ENCODE measurements at places on chromosomes 5 and 9.

DNA sequence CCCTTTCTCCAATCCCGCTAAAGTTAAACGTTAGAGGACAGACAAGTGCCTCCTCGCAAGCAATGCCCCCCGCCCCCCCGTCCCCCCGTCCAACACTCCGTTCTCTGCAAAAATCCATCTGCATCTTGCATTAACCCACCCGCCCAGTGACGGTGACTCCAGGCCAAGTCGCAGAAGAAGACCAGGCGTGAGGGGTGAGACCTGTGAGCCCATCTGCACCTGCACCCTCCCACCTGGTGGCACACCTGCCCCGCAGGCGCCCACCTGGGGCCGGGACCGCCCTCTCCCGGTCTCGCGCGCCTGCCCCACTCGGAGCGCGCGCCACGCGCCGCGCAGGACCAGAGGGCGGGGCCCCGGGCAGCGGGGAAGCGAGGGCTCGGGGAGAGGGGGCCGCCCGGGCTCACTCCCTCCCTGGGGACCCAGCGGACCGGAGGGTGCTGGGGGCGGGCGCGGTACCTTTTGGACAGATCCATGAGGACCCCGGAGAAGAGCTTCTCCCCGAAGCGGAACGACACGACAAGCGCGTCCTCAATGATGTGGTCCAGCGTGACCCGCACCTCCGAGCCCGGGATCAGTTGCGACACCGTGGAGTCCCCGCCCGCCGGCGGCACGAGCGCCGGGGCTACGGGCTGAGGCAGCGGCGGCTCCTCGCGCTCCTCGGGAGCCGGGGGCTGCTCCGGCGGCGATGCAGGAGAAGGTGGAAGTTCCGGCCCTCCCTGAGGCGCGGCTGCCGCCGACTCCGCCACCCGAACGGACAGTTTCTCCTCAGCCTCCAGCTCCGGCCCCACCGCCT, 705 bp downstream of the PWWP2A start:
- peak; percentile 51 for DNase-seq

- DNase-seq: no peak
Observed at GRCh38 chr9:113634596-113635515, 171.3 kb downstream of the RGS3 start.

- no peak for DNase-seq
Observed at GRCh38 chr9:112971415-112971814, 40.6 kb downstream of the ZNF883 start.

GRCh38 chr5:87347272-87347671, 65.5 kb downstream of the CCNH start:
- no peak for DNase-seq

GRCh38 chr5:114010362-114010761, 351.5 kb upstream of the KCNN2 start:
- DNase-seq: no peak

GRCh38 chr5:154395407-154396106, 50.2 kb upstream of the SAP30L start:
- no peak for DNase-seq

DNA sequence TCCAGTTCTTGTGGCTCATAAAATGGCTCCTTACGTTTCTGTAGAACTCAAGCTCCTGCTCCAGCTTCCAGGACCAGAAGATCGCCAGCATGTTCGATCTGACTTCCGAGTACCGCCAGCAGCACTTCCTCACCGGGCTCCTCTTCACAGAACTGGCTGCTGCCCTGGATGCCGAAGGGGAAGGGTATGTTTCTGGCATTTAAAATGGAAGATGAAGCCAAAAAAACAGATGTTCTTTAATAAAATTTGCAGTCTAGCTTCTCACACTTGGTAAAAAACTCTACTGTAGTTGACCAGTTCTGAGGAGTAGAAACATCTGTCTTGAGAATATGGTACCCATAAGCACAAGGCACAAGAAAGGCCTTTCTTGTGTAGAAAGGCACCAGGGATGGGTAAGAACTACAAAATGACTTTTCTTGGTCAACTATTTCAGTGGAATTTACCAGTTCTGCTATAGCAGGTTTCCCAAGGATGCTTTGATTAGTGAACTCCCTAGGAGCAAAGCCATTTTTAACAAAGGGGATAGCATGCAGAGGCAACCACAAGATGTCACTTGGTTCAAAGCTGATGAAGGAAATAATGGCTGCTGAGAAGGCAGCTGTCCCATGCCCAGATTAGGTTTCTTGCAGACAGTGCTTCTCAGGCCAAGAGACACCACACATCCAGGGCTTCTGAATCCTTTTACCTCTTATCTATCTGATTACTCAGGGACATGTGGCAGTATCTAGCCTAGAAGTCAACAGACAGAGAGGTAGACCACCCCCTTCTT, 192.4 kb downstream of the DOCK8 start:
- no peak for DNase-seq

- no peak for DNase-seq
Observed at GRCh38 chr9:114221706-114222465, 66.5 kb downstream of the COL27A1 start.

- no peak for DNase-seq
Observed at GRCh38 chr5:88792144-88792840, 90.7 kb downstream of the MEF2C start.

- DNase-seq: no peak
Observed at GRCh38 chr5:58258984-58259684, 200.8 kb downstream of the PLK2 start.

DNA sequence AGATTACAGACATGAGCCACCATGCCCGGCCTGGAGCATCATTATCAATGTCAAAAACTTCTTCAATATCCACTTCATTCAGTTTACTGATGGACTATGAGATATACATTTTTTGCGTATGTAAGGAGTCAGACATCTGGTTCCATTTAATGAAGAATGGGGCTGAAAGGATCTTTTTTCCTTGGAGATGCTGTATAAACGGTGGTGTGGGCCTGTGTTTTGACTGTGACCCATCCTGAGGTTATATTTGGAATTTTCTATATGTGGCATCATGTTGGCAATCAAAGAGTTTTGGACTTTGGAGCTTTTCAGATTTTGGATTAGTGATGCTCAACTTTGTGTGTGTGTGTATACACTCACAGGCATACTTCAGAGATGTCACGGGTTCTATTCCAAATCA, 85.7 kb upstream of the FBXL17 start:
- DNase-seq: no peak

- no peak for DNase-seq
Observed at GRCh38 chr5:136766456-136766855, 401.1 kb upstream of the TRPC7 start.

GRCh38 chr9:92992549-92992948, 45.2 kb downstream of the FGD3 start:
- no peak for DNase-seq

GRCh38 chr5:179417696-179418095, 72.4 kb upstream of the ADAMTS2 start:
- DNase-seq: no peak

GRCh38 chr5:119315516-119315949, 40.3 kb upstream of the TNFAIP8 start:
- no peak for DNase-seq

GRCh38 chr5:141050622-141051520, at the start of gene PCDHB1:
Gene PCDHB1, plus strand, starts transcription at chr5:141051374. Its CDS starts 97 bp downstream, at chr5:141051471.
- DNase-seq: no peak

- no peak for DNase-seq
Observed at GRCh38 chr5:360257-361027, 38.9 kb downstream of the AHRR start.

- DNase-seq: no peak
Observed at GRCh38 chr9:98453589-98454311, 198.3 kb upstream of the TBC1D2 start.

DNA sequence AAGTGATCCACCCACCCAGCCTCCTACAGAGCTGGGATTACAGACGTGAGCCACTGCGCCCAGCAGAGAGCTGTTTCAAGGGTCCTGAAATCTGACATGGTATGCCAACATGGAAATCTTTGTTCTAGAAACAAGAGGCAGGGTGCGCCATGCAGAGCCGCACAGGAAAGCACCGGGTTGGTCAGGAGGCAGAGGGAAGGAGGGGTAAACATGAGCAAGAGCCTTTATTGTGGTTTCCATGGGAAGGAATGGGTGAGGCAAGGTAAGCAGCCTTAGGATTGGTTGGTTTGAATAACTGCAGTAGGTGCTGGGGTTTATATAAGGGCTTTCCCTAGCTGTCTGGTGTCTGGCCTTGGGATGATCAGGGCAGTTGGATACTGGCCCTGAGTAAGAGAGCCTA, 5.5 kb upstream of the EXOSC2 start:
- no peak for DNase-seq

DNA sequence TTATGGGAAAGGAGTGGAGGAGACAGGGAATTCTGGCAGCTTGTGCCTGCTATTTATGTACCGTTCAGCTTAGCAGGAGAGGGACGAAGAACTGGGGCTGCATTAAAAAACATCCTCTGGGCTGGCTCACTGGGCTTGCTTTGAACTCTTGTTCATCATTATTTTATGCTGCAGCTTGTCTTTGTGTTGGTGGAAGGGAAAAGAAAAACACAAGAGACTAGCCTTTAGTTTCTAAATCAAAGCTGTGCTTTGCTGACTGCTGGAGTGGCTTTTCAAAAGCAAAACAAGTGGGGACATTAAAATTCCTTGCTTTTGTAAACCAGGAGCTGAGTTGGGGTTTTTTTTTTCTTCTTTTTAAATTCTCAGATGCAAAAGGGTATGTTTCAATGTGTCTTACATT, 5.9 kb upstream of the RGMB start:
- DNase-seq: no peak

GRCh38 chr5:19555876-19556275, 432.1 kb downstream of the CDH18 start:
- no peak for DNase-seq

DNA sequence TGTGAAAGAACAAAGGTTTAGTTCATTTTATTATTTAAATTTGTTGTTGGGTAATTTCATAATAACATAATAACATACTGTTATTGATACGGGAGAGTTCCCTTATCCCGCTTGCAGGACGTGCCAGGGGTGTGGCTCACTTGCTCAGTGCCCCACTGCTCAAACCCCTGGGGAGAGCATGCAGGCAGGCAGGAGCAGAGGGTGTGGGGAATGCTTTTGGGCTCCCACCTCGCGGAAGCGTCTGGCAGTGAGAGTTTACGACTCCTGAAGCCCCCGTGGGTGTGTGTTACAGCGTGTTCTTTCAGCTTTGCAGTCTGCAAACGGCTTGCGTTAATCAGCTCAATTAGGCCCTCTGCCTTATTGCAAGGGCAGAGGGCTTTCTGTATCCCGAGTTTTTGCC, 675.9 kb downstream of the SEMA5A start:
- no peak for DNase-seq

- no peak for DNase-seq
Observed at GRCh38 chr9:132793606-132794580, 84.2 kb downstream of the AK8 start.

- DNase-seq: no peak
Observed at GRCh38 chr9:83182071-83182470, 119.1 kb upstream of the RASEF start.

DNA sequence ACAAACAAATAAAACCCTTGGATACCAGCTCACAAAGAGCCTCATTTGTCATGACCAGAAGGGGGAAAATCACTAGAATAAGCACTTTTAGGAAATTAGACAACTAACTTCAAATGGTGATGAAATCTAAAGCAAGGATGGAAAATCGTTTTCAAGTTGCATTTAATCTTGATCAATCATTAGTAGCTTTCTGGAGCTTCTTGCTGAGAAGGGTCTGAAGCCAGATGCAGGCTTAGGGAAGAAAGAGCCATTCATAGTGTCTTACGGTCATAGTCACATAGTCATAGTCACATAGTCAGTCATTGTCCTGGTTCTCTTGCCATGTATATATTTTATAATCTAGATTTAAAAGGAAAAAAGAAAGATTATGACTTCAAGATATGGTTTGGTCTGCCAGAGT, 610.5 kb downstream of the ACTL7B start:
- DNase-seq: no peak

DNA sequence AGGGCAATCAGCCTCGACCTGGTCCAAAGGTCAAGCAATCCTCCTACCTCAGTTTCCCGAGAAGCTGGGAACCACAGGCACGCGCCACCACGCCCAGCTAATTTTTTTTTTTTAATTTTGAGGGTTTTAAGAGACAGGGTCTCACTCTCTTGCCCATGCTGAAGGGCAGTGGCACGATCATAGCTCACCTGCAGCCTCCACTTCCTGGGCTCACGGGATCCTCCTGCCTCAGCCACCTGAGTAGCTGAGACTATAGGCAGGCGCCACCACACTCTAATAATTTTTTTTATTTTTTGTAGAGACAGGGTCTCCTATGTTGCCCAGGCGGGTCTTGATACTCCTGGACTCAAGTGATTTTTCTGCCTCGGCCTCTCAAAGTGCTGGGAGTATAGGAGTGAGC, 1.6 kb downstream of the UIMC1 start:
- no peak for DNase-seq

- DNase-seq: no peak
Observed at GRCh38 chr5:13695076-13695712, 249.3 kb downstream of the DNAH5 start.

DNA sequence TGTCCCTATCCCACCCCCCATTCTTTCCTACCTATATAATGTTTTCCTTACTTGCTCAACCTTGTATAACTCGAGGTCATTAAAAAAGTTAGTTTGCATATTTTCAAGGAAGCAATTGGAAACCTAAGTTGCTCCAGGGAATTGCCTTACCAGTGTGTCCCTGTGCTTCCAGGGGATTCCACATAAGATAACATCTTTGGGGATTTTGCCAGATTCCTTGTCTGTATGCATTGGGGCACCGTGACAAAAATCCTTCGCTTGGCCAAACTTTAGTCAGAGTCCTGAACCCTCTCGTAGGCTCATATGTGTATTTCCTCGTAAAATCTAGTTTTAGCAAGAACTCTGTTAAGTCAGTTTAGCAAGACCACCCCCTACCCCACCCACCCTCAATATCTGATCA, 14.7 kb upstream of the OSMR start:
- DNase-seq: no peak

GRCh38 chr5:170154744-170155143, 49.0 kb downstream of the FOXI1 start:
- DNase-seq: no peak

DNA sequence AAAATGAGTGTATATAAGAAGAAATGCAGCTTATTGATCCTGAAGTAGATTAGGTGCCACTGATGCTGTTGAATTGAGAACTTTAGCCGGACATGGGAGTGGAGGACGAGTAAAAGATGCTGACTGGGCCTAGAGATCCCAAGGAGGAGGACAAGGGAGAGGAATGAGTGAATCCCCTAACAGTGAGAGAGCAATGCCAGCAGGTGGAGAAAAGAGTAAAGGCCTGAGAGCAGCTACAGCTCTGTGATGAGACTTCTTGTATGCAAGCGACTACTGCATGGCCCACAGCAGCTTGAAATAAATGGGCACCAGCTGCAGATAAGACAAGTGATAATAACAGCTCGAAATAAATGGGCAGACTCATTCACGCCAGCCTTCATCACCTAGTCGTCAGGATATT, 44.5 kb upstream of the JMY start:
- no peak for DNase-seq

GRCh38 chr5:124102486-124102885, 590.5 kb downstream of the CSNK1G3 start:
- no peak for DNase-seq

DNA sequence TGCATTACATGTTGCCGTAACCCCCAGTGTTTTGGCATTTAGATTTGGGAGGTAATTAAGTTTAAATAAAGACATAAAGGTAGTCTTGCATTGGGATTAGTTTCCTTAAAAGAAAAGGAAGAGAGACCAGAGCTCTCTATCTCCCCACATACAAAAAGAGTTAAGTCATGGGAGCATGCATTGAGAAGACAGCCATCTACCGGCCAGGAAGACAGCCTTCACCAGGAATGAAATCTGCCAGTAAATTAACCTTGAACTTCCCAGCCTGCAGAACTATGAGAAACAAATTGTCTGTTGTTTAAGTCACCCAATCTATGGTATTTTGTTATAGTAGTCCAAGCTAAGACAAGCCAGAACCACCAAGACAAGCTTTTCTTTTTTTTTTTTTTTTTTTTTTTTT, 567.0 kb upstream of the CDH18 start:
- no peak for DNase-seq
